ENCODE measurements at places on chromosomes 5 and 9.

DNA sequence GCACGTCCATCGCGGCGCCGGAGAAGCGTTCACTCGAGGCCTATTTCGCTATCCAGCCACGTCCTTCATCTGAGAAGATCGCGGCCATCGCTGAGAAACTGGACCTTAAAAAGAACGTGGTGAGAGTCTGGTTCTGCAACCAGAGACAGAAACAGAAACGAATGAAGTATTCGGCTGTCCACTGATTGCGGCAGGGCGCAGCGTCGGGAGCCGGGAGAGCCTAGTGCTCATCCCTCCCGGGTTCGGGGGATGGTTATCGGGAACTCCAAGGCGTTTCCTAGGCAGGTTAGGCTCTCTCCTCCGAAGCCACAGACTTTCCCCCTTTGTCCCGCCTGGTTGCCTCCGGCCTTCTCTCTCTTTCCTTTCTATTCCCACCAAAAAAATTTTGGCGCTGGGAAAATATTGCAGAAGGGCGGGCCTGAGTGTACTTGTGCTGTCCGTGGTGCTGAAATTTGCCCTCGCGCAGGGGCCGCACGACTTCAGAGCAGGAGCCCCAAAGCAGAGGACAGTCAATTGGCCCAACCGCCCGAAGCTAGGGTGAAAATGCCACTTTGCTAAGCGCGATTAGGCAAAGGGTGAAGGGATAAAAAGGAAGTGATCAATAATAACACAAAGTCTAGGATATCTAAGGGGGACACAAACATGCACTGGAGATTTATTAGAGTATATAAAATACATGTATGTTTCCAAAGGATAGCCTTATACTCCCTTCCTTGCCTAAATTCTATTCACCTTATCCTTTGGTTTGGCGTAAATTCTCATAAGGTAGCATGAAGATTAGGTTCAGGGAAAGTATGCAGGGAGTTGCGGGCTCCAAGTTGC is 1.8 kb downstream of the POU4F3 start:
- DNase-seq: peak; percentile 80

GRCh38 chr9:79610019-79610631 is 38.4 kb downstream of the TLE4 start:
- DNase-seq: peak; percentile 33

GRCh38 chr5:150139334-150139733 is 16.3 kb downstream of the PDGFRB start:
- no peak for DNase-seq

GRCh38 chr5:100787648-100788047 is 115.4 kb downstream of the ST8SIA4 start:
- no peak for DNase-seq

DNA sequence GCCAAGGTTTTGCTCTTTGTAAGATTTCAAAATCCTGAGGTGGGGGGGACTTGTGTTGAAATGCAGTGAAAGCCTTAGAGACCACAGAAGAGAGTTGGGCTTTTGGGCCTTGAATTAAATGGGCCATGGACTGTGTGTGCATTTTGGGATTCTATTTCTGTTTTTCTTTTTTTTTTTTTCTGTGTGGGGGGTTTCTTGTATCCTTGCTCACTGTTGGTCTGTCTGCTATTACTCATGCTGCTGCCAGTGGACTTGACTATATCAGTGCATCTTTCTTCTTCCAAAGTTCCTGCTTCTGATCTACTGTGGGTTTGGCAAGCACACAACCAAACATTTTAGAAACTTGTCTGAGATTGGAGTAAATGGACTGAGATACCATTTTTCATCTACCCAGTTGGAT is 344.9 kb downstream of the ARL15 start:
- no peak for DNase-seq

DNA sequence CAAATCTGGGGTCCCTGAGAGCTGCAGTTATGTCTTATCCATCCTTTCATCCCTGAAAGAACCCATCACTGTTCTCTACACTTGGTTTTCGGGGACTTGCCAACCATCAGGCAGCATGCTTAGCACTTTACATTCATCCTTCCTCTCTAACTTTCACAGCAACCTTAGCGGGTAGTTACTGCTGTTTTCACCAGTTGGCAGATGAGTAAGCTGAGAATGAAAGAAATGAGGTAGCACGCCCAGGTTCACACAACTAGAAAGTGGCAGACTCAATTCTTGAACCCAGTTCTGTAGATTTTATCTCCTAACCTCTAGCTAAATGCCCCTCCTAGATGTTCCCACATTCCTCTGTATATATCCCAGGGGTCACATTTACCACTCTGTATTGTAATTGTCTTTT is 342.0 kb upstream of the WWC1 start:
- no peak for DNase-seq

GRCh38 chr9:120982836-120983235 is 56.2 kb upstream of the TRAF1 start:
- DNase-seq: no peak

- no peak for DNase-seq
Measured at GRCh38 chr5:72692651-72693442, 123.6 kb upstream of the TNPO1 start.

DNA sequence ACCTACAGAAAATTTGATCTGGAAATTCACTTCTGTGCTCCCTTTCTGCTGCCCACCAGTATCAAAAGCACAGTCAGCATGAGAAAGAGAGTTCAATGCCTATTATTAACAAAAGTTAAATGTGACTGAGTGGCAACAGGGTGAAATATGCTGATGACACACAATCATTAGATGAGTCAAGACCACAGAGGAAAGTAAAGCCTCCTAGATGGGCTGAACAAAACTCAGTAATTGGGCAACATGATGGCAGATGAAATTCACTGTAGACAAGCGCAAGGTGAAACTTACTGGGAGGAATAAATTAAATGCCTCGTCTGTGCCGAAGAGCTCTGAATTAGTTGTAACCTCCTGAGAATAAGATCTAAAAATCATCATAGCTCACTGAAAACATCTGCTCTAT is 752.8 kb downstream of the IRX1 start:
- DNase-seq: no peak

DNA sequence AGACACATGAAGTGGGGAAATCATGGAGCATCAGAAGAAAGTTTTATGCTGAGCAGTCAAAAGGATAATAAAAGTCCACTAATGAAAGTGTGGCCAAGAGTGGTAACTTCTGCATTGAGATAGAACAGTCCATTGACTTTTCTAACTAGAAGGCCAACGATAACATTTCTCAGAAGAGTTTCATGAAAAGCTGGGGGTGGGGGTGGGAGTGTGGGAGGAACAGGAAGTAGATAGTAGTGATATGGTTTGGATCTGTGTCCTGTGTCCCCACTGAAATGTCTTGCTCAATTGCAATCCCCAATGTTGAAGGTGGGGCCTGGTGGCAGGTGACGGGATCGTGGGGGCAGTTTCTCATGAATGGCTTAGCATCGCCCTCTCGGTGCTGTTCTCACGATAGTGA is 36.2 kb upstream of the SNAPC3 start:
- no peak for DNase-seq

DNA sequence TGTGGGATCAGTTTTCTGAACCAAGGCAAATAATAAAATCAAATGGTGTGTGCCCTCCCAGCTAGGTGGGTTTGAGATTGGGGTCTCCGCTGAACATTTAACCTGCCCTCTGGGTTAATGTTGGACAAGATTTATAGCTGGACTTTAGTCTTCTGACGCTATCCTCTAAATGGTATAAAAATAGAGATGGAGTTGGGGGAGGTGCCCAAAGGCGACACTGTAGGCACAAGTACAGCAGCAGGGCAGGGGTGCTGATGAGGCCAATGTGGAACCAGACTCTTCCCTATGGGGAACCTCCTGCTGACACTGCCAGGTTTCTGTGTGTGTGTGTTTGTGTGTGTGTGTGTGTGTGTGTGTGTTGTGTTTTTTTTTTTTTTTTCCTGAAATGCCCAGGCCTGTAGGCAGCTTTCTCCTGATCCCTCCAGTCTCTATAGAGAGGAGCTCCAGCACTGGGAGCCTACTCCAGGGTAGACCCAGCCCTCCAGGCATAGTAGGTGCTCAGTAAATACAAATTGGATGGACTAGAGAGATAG is 37.9 kb downstream of the PCDH1 start:
- no peak for DNase-seq

DNA sequence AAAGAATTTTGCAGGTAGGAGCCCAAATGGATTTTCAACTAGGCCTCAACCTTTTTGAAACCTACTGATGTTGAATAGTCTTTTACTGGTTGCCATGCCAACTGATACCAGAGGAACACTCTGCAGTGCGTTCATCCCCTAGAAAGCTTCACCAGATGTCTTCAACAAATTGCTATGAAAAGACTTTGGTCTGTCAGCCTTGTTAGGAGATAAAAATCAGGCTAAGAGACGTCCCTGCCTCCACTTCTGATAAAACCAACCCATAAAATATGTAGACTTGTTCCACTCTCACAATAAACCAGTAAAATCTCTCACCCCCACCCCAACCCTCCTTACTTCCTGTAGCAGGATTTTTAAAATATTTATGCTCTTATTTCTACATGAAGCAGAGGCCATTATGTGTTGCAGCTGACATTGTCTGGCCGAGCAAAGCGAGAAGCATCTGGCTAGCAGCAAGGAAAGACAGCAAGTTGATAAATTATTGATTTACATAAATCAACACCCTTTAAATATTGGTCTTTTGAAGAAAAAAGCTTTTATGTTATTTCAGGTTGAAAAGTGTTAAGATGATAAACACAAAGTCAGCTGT is 428.7 kb downstream of the ISL1 start:
- no peak for DNase-seq

DNA sequence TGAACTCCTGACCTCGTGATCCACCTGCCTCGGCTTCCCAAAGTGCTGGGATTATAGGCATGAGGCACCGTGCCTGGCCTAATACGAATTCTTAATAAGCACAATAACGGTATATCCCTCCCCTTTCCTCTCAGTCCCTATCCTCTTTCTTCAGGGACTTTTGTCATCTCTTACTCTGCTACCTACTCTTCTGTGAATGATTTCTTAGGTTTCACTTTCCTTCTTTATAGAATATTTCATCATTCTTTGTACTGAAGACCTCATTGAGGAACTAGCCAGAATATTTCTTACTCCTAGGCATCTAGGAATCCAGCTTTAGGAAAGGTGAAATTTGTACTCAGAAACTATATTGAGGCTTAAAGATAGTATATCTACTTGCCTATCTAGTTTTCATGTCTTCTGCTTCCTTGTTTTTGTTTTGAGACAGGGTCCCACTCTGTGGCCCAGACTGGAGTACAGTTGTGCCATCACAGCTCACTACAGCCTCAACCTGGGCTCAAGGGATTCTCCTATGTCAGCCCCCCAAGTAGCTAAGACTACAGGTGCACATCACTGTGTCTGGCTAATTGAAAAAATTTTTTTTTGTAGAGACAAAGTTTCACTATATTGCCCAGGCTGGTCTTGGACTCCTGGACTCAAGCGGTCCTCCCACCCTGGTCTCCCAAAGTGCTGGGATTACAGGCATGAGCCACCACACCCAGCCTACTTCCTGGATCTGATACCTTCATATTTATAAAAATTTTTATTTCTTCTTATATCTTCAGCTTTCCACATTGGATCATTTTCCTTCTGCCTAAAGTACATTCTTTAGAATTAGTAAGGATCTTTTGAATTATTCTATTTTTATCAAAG is 69.7 kb downstream of the GPBP1 start:
- no peak for DNase-seq

GRCh38 chr5:176726746-176727527 is 79.7 kb downstream of the TSPAN17 start:
- no peak for DNase-seq

- DNase-seq: no peak
Measured at GRCh38 chr9:32725066-32725860, 58.1 kb upstream of the TMEM215 start.

DNA sequence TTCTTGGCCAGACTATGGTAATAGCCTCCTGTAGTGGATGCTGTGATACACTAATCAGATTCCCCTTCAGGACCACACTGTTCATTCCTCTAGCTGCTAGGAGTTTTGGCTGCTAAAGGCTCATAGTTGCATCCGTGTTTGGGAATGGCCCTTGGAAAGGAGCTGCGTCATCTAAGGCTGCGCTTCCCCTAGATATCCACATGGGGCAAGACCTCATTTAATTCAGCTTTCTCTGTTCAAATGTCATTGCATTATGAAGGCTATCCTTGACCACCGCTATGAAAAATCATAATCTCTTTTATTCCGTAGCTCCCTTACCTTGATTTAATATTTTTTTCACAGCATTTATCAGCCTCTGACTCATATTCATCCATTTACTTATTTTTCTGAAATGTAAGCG is 258.3 kb upstream of the NR4A3 start:
- no peak for DNase-seq

DNA sequence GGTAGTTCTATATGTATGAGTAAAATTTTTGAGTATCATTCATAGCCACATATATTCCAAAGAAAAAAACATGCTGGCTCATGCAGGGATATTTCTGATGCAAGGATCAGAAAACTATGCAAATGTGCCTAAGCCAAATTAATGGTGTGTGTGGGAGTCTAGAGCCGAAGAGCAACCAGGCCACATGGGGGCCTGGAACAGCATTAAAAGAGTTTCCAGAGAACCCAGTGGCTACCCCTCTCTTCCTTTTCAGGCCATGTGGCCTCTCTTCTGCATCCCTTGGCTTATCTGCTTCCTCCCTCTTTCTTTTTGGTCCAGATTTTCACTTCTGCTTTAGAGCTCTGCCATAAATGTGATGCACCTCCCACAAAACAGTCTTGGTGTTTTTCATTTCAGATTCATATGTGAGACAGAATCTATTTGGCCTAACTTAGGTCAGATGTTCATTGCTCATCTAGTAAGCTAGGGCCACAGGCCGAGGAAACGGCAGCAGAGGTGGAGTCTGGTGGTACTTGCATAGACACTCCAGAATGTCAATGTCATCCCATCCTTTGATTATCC is 300.0 kb downstream of the SH3GL2 start:
- DNase-seq: no peak

GRCh38 chr5:169460123-169460522 is 123.5 kb upstream of the SPDL1 start:
- DNase-seq: no peak

- no peak for DNase-seq
Measured at GRCh38 chr5:159779481-159779880, 136.8 kb upstream of the ADRA1B start.

- DNase-seq: peak; percentile 8
Measured at GRCh38 chr5:32908641-32909040, 197.5 kb downstream of the NPR3 start.

DNA sequence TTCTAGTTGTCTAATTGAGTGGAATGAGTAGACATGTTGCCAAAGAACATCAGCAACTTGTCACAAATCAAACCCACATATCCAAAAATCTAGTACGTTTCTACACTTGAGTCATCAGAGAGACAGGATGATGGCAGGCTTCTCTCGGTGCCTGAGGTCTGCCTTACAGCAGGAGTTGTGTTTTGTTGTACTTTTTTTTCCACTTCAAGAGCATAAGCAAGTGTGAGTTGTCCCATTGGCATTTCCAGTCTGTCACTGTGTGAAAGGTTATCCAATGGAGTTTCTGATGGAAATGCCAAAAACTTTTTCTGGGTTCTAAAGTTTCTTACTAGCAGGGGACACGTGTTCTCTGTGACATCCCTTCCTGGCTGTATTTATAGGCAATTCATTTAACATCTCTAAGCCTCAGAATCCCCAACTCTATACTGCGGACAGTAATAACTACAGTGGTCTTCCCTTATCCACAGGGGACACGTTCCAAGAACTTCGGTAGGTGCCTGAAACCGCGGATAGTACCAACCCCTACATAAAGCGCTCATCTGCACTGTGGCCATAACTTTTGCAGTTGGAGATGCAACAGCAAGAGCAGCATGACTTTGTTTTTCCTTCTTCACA is 246.5 kb downstream of the SYK start:
- DNase-seq: no peak

GRCh38 chr5:141330299-141331080 is at the start of gene PCDHGA1:
TSS of gene PCDHGA1 (plus strand) at chr5:141330514.
- DNase-seq: no peak
